ENCODE measurements at places on chromosomes 3 and 15.
A peak's percentile ranks its signal among the peaks of the same experiment; 100 is the strongest.

DNA sequence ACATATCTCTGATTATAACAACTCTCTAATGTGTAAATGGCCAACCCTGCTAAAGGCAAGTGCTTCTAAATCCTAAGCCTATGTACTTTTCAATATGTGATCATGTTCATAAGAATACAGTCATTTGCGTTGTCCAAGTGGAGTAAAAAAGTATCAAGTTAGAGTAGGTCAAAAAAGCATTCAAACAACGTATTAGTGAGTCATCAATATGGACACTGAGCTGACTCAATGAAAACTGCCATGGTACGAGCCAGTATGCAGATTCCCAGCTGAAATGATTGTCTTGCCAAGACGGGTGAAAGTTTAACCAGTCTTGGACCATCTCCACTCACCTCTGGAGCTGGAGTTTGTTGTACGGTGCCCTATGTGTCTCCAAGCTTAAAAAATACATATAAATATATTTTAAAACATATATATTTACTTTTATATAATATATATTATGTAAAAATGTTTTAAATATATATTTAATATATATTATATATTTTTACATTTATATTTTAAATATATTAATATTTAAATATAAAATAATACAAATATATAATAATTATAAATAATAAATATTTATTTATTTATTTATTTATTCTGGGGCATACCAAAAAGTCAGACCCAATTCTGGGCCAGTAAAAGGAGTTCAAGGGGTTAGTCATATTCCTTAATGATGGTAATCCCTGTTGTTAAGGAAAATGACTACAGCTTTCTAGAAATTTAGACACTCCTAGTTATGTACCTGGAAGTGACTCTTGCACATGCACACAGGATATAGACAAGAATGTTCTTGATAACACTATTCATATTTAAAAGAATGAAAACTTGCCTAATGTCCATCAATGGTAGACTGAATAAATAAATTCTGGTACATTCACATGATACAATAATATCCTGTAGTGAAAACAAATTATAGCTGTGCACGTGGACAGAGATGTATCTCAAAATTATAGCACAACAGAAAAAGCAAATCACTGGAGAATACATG, 27.2 kb downstream of the PLSCR4 start:
- DNase-seq, result peak; percentile 6

DNA sequence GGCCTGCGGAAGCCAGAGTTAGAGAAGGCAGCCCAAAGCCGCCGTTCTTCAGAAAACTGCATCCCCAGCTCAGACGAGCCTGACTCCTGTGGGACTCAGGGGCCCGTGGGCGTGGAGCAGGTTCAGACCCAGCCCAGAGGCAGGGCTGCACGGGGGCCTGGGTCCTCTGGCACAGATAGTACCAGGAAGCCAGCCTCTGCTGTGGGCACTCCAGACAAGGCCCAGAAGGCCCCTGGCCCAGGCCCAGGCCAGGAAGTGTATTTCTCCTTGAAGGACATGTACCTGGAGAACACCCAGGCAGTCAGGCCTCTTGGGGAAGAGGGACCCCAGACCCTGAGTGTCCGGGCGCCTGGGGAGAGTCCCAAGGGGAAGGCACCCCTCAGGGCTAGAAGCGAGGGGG, 23.1 kb downstream of the ALPK3 start:
- DNase-seq, result no peak

GRCh38 chr3:127750226-127751031, 71.9 kb downstream of the MGLL start:
- no peak for DNase-seq

DNA sequence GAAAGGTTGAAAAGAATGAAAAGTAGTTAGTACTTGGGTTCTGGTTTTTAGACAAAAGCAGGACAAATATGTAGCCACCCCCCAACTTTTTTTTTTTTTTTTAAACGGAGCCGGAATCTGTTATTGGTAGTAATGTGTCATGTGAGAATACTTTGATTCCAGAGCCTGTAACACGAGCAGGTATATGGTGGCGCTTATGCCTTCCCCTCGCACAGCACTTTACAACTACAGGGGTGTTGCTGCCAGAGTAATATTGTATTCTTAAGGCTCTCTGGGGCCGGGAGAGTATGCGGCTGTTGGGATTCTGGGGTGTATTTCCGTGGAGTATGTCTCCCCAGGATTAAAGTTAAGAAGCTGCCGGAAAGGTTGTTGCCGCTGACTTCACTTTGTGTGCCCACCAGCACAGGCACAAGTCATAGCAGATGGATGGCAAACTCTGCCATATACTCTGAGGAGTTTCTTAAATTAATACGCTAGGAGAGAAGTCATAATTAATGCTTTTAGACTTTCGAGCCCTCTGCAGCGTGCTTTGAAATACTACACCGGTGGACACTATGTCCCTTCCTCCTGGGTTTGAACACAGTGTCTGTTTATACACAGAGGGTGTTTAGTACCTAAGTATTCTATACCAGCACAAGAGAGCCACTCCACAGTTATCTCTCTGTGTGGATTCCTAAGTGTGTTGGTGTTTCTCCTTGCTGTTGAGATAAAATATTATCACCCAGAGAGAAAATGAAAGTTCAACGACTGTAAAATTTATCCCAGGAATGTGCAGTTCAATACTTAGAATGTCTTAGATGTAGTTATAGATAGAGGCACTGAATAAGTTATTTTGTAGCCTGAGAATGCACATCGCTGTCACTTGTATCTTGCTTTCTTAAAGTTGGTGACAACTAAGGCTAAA, 1.4 kb downstream of the MBNL1 start:
- DNase-seq, result no peak
